ENCODE measurements at places on chromosomes 2 and 18.

GRCh38 chr2:74374509-74375205 lies 5.5 kb downstream of the DCTN1 start:
- DNase-seq: peak; percentile 99

DNA sequence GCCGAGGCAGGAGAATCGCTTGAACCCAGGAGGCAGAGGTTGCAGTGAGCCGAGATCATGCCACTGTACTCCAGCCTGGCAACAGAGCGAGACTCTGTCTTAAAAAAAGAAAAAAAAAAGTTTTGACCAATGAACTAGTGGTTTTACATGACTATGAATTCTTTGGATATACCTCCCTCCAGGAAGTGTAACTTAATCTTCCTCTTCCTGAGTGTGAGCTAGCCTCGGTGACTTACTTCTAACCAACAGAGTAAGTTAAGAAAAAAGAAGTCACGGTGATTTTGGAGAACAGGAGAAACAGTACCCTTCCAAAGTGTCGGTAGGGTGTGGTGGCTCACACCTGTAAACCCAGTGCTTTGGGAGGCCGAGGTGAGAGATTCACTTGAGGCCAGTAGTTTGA lies 7.1 kb downstream of the TIA1 start:
- no peak for DNase-seq

- no peak for DNase-seq
Measured at GRCh38 chr2:181715033-181715630, 34.8 kb upstream of the NEUROD1 start.

DNA sequence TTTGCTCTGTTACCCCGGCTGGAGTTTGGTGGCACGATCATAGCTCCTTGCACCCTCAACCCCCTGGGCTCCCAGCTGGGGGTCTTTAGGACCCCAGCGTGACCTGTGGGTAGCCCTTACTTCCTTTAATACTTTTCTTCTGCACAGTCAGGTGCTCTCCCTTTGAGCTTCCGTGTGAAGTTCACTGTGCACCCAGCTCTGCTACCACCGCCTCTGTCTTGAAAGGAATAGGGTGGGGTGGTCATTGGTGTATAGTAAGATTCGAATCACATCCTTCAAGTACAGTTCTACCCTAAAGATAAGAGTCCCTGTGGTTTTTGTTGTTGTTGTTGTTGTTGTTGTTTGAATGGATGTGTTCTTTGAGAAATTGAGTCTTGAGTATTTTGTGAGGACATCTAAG lies 267.4 kb downstream of the NEDD4L start:
- DNase-seq: no peak

GRCh38 chr18:34841891-34842290 lies 131.8 kb downstream of the DTNA start:
- no peak for DNase-seq

GRCh38 chr2:55416786-55417568 lies 2.7 kb downstream of the CCDC88A start:
- DNase-seq: no peak

DNA sequence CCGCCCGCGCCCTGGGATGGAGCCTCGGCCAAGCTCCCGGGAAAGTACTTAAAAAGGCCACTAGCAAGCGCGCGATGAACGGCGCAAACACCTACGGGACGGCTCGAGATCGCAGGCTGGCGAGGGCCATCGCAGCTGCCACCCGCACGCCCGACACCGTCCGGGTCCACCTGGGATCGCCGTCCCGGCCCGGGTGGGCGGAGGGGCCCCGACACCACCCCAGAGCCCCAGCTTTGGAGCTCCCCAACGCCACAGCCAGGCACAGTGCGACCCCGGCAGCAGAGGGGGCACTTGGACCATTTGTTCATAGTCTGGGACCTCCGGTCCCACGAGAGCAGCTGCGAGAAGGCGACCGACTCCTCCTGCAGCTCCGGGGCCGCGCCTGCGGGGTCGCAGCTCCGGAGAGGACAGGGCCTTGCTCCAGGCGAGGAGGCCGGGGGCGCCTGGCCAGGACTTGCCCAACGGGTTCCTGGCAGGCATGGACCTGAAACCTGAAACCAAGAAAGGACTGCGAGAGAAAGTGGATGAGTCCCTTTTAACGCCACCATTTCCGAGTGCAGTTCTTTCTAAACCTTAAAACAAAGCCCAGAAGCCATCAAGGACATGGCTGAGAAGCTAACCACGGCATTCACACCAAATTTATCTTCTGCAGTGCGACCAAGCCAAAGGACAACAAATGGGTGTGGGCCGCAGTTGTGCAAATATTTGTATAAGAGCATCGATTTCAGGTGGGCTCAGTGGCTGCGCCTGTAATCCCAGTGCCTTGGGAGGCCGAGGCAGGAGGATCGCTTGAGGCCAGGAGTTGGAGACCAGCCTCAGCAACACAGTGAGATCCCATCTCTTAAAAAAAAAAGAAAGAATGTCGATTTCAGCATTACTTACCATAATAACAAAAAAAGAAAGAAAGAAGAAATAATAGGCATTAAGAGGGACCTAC lies 54.0 kb upstream of the IMP4 start:
- DNase-seq: no peak

- DNase-seq: no peak
Measured at GRCh38 chr18:63511285-63511684, 30.9 kb upstream of the SERPINB12 start.

DNA sequence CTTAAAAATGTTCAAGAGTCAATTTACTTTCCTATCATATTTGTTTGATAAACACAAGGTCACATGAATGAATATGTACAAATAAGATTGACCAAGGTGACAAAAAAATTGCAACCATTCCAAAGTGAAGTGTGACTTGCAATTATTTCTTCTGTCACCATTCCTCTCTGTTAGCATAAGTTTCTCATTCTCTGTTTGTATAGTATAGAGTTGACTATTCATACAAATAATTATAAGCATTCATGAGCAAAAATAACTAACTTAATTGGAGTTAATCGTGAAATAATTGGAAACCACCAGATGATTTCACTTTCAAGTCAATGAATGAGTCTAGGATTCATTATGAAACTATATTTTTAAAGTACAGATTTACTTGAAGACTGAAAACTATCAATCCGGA lies 42.1 kb downstream of the PGAP1 start:
- DNase-seq: no peak

GRCh38 chr2:189466656-189467055 lies 25.4 kb downstream of the WDR75 start:
- DNase-seq: no peak

DNA sequence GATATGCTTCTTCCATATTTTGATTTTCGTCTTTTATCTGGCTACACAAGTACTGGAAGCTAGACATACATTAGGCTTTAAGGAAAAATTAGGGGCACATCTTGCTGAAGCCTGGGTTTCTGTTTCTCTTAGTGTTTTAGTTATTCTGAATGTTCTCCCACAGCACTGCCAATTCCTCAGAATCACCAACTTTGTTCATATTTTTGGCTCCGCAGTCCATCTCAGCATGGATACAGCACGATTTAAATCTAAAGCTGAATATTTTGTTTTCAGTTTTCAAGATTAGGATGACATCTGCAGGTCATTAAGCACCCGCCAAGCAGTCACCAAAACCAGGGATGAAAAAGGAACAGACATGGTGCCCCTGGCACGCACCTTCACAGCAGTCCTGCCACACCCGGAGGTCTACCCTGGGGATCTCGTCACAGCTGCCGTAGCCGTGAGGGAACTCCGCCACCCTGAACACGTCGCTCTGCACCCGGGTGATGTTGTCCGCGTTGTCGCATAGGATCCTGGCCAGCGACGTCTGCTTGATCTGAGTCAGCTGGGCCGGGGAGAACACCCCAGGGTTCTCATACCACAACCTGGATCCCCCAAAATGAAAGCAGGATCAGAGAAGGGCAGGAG lies 101.2 kb downstream of the PXDN start:
- DNase-seq: no peak

DNA sequence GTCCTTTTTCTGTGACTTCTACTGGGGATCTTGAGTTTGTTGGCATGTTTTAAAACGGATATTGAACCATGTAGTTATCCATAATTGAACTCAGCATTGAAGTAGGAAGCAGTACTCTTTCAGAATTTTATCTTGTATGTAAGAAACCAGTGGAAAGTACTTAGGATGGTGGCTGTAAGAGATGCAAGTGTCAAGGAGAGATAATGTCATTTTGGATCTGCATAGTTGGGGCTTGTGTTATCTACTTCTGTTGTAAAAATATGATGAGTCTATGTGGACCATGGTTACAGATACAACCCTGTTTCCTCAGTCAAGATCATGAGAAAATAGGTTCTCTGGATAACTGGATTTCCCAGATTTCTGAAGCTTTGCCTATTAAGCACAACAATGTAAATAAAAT lies 113.7 kb downstream of the NAB1 start:
- no peak for DNase-seq

GRCh38 chr18:6731222-6731596 lies 1.7 kb downstream of the ARHGAP28 start:
- DNase-seq: no peak

GRCh38 chr2:200737585-200737984 lies 74.1 kb upstream of the BZW1 start:
- no peak for DNase-seq

- no peak for DNase-seq
Measured at GRCh38 chr2:135826544-135826943, 10.4 kb downstream of the LCT start.

DNA sequence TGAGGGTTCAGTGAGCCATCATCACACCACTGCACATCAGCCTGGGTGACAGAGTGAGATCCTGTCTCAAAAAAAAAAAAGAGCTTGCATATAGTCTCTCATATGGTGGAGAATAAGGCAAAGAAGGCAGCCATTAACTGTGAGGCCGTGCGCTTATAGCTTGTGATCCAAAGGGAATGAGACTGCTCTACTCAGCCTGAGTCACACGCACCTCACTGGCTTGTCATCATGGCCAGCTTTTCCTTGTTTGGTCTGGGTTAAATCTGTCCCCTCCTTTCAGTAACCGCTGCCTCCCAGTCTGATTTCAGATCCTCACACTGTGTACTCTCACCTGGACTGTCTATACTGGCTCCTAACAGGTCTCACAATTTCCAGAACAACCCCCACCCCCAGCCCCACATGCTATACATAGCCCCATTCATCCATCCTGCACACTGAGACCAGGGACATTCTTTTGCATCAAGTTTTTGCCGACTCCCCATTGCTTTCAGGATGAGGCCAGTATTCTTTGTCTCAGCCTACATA lies 35.3 kb upstream of the ANKRD44 start:
- DNase-seq: no peak

DNA sequence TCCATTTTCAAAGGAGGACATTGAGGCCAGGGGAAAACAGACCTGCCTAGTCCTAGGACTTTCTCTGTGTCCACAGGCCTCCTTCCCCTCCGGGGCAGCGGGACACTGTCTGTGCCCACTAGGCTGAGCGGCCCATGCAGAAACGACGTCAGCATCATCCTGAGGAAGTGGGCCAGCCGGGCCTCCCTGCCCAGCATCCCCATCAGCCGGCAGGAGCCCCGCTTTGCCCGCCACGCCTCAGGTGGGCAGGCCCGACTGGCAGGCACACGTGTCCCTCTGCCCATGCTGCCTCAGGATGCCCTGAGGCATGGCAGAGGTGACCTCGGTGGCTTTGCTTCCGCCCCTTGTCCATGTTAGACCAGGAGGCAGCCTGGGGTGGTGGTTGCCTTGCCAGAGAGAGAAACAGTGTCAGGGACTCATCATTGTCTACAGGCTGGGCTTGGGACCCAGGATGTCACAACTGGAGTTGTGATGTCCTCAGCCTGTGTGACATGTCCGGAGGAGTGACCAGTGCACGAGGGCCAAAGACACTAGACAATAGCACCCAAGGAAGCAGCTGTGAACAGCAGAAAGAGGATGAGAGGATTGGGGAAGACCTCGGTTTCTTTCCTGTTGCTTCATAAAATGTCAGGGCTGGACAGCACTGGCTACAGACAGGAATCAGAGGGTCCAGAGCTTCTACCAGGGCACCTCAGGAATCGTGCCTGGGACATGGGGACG lies 36.8 kb downstream of the TOGARAM2 start:
- no peak for DNase-seq

DNA sequence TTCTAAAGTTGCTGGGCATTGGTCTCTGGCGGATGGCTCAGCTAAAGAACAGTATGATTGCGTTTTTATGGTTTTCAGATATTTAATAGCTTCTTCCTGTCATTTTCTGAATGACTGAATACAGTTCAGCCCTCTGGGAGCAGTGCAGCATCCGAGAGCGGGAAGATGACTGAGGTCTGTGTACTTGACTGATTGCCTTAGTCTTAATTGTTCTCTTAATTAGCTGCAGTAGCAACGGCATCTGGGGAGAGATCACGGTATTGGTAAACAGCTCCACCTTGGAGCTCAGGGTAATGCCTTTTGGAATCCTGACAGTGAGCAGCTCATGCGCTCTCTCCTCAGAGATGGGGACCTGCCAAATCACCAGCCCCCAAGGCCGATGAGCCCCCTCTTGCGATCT lies 481.4 kb upstream of the SPRED2 start:
- DNase-seq: peak; percentile 14

DNA sequence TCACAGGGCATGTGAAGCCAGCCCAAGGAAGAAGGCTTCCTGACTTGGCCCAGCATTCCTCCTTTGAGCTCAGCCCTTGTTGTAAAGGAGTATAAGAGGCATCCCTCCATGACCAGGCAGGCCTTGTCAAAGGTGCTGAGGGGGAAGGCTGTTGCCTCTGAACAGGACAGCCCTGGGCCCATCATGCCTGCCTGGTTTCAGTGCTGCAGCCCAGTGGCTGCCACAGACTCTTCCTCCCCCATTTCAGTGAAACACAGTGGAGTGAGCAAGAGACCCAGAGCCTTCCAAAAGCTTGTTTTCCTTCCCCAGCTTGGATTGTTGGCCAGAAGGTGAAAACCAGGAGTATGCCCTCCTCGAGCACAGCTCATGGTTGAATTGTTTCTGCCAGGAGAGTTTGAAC lies 19.9 kb upstream of the RPL37A start:
- no peak for DNase-seq

GRCh38 chr2:200786826-200787225 lies 24.9 kb upstream of the BZW1 start:
- DNase-seq: no peak

- no peak for DNase-seq
Measured at GRCh38 chr2:109384308-109385271, 229.2 kb downstream of the SEPTIN10 start.

GRCh38 chr2:206158563-206159345 lies 490 bp downstream of the NDUFS1 start:
- peak; percentile 23 for DNase-seq

GRCh38 chr18:40347261-40347660 lies 1607.8 kb upstream of the PIK3C3 start:
- no peak for DNase-seq

- DNase-seq: no peak
Measured at GRCh38 chr2:239295377-239296019, 105.3 kb downstream of the HDAC4 start.

- DNase-seq: no peak
Measured at GRCh38 chr2:238868067-238868524, 20.2 kb downstream of the TWIST2 start.
